ENCODE measurements at places on chromosomes 7 and 10.

DNA sequence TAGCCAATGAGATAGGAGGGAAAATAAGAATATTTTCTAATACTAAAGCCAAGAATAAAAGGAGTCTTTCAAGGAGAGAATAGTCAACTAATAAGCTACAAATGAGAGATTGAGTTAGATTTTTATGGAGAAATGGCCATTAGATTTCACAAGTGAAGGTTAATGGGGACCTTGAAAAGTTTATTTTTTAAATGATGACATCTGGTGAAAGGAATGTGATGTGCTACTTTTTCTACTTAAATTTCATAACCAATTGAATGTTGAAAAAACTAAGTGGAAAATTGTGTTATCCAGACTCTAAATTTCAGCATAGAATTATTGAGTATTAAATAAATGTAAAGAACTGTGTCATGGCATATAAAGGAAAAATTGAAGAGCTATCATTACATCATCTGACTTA lies 125.7 kb downstream of the TSPAN12 start:
- no peak for DNase-seq

DNA sequence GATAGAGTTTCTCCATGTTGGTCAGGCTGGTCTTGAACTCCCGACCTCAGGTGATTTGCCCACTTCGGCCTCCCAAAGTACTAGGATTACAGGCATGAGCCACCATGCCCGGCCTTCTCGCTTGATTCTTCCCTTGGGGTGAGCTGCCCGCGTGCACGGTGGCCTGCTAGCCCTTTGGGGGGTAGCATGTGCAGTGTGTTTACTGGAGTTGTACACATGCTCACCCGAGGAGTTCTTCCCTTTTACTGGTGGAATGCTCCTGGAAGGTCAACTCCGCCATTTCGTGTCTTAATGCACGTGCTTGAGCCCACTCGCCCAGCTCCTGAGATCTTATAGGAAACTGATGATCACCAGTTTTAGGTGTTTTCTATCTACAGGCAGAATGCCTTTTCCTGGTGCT lies 17.0 kb upstream of the ADAMTS14 start:
- DNase-seq, result no peak

GRCh38 chr10:96619796-96620773 lies 33.3 kb upstream of the TM9SF3 start:
- DNase-seq, result no peak

- DNase-seq, result no peak
These were observed 121.3 kb upstream of the BTBD16 start for GRCh38 chr10:122149561-122150505.

- no peak for DNase-seq
These were observed 127.3 kb downstream of the DIP2C start for GRCh38 chr10:562142-562541.

DNA sequence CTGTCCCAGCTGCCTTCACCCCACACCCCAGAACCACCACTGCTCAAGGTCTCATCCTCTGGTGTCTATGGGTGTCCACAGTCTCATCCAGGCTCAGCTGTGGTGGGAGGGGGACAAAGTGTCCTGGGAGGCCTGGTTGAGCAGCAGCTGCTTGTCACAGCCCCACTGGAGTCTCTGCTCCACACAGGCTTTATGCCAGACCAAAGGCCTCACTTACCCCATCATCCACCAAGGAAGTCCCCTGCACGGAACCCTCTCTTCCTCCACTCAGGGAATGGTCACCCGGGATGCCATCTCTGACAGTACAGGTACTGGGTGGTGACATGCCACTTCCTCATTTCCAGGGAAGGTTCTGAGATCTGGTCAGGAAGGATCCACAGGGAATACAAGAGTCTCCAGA lies 925.4 kb upstream of the ZNF722 start:
- no peak for DNase-seq

- DNase-seq, result no peak
These were observed 5.5 kb upstream of the CDHR1 start for GRCh38 chr10:84188815-84189214.
